ENCODE measurements at places on chromosomes 11 and 22.

DNA sequence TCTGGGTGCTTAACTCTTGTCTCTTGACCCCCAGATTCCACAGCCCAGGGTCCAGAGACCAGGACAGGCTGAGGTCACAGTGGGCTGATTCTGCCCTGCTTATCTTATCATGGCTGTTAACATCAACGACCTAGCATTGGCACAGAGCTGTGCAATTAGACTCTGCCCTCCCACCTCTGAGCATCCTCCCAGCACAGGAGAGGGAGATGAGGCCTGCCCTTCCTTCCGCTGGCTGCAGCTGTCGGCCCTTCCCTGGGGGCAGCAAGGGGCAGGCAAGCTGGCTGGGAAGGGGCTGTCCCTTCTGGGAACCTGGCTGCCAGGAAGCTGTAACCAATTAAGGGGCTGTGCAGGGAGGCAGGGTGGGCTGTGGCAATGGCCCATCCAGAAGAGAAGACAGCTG, 22.5 kb downstream of the LRRC10B start:
- no peak for DNase-seq

DNA sequence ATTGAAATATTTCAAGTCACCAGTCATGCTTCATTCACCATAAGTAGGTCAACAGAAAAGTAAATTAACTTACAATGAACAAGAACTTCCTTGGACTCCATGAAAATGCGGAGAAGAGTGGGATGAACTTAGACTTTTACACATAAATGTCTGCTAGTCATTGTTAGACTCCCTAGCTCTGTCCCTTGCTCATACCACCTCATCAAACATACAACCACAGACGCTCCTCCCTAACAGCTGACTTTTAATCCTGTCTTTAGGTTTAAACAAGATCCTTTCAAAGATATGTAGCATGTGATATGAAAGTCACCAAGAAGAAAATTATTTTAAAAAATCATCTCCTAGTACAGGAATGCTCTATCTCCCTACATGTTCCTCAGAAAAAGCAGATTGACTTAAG, 248.1 kb downstream of the DLG2 start:
- no peak for DNase-seq

DNA sequence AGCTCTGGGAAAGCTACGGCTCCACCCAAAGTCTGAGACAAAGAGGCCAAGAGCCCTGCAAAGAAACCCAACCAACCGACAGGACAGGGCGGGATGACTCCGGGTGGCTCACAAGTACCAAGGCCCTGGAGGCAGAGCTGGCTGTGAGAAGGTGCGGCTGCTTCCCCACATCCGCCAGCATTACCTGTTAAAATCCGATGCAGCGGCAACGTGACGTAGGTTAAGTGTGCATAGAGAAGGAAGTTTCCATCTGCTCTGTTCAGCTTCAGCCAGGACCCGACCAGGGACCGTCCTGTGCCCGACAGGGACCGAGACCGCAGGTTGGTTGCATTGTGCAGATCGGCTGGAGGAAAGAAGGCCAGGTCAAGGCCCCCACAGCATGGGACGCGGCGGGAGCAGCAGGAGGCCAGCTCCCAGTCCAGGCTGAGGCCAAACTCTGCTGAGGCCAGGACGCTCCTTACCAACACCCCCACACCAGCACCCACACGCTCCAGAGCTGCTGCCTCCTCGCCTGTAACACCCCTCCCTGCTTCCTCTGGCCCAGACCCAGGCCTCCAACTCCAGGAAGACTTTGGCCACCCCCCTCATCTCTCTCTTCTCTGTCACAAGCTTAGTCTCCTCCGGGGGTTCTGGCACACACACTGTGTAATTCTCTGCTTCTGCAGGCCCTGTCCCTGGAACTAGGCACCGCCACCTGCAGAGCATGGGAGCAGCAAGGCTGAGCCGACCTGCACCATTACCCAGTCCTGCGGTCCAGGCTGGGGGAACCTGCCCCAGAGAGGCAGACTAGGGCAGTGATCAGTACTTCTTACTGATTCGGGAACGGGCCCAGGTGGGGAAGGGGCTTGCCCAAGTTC, 34.1 kb downstream of the NUP50 start:
- no peak for DNase-seq

DNA sequence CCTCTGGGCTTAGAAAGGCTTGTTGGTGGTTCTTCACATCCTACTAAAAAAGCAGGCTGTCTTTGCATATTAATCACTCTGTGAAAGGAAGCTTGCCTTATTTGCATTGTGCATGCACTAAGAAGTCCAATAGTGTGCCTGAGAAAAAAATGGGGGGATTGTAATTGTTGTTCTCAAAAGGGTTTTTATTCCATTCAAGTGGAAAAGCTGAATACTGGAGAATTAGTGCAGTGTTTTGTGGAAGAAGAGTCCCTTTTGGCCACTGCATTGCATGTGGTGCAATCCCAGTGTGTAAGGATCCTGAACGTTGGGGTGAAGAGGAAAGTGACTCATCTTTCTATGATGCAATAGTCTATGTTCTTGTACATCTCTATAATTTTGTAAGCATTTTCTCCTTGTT, 16.5 kb downstream of the NCAM1 start:
- peak; percentile 89 for DNase-seq

GRCh38 chr22:17192186-17192585, 27.0 kb downstream of the ADA2 start:
- DNase-seq = no peak

- no peak for DNase-seq
Observed at GRCh38 chr11:120900643-120901042, 123.3 kb upstream of the TBCEL start.

- peak; percentile 63 for DNase-seq
Observed at GRCh38 chr11:34302046-34302921, 55.5 kb downstream of the ABTB2 start.

DNA sequence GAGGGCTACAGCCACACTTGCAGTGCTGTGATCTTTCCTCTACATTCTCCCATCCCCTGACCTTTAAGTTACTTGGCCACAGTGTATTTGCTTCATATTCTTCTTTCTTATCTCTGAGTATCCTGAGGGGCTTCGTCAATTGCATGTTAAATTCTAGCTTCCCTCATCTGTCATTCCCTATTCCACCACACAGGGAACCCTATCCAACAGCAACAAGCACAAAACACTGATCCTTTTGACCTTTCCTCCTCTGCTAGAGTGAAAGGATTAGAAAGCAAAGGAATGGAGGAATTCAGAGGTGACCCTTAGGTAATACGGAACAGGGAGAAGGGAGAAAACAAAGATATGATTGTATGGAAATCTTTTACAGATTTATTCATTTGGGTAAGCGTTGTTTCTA, 1061.7 kb upstream of the TENM4 start:
- DNase-seq = no peak

DNA sequence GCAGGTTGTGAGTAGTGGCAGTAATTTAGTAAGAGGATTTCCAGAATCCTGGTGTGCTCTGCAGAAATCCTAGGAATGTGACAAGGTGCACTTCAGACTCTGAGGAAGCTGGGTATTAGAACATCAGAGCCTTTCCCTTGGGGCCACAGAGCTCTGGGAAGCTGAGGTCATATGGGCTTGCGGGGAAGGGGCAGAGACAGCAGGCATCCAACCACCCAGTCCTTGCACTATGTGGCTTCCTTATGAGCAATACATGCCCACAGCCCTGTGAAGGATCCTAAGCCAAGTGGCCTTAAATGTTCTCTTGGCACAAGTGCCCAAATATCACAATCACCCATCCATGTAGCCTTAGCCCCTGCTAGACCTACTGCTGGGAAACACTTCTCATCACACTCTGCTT, 46.2 kb downstream of the P4HA3 start:
- no peak for DNase-seq

DNA sequence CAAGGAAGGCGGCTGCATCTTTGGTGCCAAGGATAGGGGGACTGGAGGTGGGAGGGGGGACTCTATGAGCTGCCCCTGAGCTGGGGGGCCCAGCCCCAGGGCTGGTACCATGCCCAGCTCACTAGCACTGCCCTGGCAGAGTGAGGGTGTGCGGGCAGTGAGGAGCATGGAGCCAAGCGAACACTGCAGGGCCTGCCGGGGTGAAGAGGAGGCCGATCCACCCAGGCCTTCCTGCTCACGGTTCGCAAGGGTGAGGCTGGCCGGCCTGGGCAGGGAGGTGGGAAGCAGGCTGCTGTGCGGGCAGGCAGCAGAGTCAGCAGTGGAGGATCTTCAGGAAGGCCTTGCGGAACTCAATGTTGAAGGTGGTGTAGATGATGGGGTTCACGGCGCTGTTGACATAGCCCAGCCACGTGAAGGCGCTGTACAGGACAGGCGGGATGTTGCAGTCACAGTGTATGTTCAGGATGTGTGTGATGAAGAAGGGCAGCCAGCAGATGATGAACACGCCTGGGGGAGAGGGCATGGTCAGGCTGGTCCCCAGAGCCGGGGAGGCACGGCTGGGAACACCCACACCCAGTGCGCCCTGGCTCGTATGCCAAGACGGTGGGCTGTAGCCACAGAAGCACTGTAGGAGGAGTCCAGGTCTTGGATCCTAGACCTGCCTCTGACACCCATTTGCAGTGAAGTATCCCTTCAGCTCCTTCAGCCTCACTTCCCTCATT, 23.0 kb downstream of the ANKK1 start:
- DNase-seq = no peak

- DNase-seq = no peak
Observed at GRCh38 chr11:120310870-120311269, 14.2 kb upstream of the TLCD5 start.

DNA sequence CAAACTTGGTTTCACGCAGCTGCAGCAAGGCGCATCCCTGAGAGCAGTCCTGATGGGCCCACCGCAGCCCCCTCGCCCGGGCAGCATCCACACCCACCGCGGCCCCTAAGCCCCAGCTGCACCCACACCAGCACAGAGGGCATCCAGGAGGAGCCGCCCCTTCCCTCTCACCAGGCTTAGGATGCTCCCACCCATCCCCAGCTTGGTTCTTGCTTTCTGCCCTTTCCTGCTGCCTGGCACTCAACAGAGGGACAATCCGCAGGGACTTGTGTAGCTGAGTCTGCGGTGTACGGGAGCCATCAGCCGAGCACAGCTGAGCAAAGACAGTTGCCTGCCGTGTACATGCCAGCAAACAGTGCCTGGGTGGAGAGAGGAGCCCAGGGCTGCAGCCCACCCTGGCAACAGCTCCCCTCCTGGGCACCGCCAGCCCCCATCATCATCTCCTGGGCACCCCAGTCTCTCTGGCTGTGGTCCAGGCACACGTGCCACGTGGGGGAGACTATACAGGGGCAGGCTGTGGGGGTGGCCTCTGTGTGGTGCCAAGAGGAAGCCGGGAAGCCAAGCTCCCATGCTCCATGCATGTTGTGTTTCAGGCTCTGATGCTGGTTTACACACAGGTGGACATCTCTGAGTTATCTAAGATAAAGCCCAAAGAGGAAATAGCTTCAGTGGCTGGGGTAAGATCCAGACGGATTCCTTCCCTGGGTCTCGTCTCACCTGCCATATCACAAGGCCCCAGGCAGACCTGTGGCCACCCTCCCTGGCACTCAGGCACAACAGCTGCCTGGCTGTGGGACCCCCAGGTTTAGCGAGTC, 36.0 kb upstream of the GNB1L start:
- DNase-seq = no peak

GRCh38 chr22:20248461-20248978, 19.6 kb downstream of the RTN4R start:
- DNase-seq = no peak

GRCh38 chr22:29744902-29745301, 21.9 kb downstream of the ZMAT5 start:
- no peak for DNase-seq

DNA sequence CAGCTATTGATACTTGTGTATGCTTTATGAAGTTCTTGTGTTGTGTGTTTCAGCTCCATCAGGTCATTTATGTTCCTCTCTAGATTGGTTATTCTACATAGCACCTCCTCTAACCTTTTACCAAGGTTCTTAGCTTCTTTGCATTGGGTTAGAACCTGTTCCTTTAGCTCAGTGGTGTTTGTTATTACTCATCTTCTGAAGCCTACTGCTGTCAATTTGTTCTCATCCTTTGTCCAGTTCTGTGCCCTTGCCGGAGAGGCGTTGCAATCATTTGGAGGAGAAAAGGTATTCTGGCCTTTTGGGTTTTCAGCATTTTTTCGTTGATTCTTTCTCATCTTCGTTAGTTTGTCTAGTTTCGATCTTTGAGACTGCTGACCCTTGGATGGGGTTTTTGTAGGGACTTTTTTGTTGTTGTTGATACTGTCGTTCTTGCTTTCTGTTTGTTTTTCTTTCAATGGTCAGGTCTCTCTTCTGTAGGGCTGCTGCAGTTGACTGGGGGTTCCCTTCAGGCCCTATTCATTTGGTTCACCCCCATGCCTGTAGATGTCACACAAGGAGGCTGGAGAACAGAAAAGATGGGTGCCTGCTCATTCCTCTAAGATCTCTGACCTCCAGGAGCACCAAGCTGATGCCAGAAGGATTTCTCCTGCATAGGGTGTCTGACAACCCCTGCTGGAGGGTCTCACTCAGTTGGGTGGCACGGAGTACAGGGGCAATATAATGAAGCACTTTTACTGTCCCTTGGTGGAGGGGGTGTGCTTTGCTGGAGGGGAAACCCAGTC, 35.9 kb upstream of the MUC15 start:
- DNase-seq = no peak

DNA sequence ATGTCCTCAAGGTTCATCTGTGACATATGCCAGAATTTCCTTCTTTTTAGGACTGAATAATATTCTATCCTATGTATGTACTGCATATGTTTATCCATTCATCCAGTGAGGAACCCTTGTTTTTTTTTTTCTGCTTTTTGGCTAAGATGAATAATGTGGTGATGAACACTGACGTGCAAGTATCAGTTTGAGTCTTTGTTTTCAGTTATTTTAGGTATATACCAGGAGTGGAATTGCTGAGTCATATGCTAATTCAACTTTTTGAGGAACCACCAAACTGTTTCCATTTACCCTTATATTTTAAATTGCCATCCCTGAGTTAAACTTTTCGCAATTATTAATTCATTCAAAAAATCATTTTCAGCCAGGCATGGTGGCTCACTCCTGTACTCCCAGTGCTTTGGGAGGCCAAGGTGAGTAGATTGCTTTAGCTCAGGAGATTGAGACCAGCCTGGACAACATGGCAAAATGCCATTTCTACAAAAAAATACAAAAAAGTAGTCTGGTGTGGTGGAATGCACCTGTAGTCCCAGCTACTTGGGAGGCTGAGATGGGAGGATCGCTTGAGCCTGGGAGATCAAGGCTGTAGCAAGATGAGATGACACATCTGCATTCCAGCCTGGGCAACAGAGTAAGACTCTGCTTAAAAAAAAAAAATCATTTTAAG, 64.2 kb downstream of the MICAL2 start:
- DNase-seq = peak; percentile 94

DNA sequence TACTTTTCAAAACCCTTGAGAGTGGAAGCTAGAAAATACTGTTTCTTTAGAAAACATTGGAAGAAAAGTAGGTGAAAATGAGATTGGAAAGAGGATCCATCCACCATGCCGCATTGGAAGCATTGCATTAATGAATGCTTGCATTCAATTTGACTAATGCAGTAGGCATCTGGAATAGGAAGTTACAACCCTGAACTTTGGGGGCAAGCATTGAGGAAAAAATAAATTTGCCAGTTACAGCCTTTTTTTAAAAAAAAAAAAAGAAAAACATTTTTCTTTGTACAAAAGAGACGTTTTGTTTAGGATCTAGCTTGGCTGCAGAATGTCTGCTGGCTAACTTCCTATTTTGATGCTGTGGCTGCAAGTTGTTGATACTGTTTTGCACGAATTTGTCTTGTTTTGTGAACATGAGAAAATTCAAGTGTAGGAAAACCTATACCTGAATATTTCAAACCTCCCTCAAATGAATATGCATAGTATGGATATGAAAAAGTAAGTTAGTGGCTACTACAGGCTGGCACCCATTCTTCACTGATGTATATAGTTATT, 28.1 kb downstream of the RTN3 start:
- DNase-seq = no peak

Data from suppressor macrophage treated with lipopolysaccharide for 1 hour (primary cell).